ENCODE measurements at places on chromosomes 11 and 22.

GRCh38 chr11:121700968-121701367 is 248.2 kb upstream of the SORL1-AS1 start:
- DNase-seq: no peak

GRCh38 chr11:102611291-102611690 is 13.8 kb downstream of the MMP20 start:
- DNase-seq: no peak

- no peak for DNase-seq
Measured at GRCh38 chr22:31912407-31912743, 32.0 kb upstream of the YWHAH start.

DNA sequence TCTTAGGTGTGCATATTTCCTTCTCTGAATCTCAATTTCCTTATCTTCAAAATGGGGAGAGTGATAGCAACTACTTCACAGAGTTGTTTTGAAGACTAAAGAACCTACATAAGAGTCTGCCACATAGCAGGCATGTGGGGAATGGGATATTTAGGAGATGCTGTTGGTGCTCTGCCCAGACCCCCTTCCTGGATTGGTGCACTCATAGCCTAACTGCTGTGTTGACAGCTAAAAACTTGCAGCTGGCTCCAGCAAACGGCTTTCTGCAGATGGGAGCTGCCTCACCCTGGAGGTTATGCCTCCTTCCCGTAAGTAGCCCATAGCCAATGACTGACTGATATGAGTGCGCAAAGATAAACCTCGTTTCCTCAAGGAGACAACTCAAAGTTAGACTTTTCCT is 106.1 kb downstream of the CD44 start:
- DNase-seq: no peak

DNA sequence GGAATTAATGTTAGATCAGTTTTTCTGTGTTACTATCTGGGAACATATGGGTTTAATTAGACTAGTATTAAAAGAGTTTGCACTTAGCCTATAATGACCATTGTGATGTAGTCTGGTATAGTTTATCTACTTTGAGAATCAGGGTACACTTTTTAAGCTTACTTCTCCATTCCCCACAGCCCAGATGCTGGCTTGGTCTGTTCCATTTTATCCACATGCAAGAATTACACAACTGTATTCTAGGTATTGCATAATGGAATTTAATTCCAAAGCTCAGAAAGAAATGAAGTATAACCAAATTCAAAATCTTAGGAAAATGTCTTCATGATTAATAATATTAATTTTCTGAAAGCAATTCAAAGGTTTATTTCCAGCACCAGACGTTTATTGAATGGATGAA is 122.2 kb upstream of the PDGFD start:
- DNase-seq: no peak

- DNase-seq: no peak
Measured at GRCh38 chr11:33452836-33453624, 195.8 kb downstream of the HIPK3 start.
